ENCODE measurements at places on chromosomes 12 and 14. TPM values are rescaled to one million over a fixed set of nuclear protein-coding genes. Genes with fewer than 3 reads are reported as not detected.

The INSM2 gene
- total RNA-seq: not detected

The SPIC gene
- total RNA-seq: not detected

The DACT1 gene
- total RNA-seq: 3.5 TPM

The CLEC6A gene
- not detected for total RNA-seq

The DNAI7 gene
- 1.6 TPM for total RNA-seq

The SERPINA6 gene
- total RNA-seq: not detected

- no peak for DNase-seq
Measured at GRCh38 chr14:89486961-89487360, 69.9 kb upstream of the FOXN3 start.

DNA sequence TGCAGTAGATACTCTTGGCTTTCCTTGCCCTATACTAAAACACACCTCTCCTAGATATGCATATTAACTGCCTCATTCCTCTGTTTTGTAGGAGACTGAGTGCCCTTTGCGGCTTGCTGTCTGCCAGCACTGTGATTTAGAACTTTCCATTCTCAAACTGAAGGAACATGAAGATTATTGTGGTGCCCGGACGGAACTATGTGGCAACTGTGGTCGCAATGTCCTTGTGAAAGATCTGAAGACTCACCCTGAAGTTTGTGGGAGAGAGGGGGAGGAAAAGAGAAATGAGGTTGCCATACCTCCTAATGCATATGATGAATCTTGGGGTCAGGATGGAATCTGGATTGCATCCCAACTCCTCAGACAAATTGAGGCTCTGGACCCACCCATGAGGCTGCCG is 15.4 kb downstream of the TRAFD1 start:
- DNase-seq: no peak

- DNase-seq: no peak
Measured at GRCh38 chr14:95516554-95517181, at the start of gene SYNE3. TSS of gene SYNE3 (minus strand) at chr14:95516650. CDS start at chr14:95475821, 40,829 bp downstream.

- DNase-seq: no peak
Measured at GRCh38 chr14:71418532-71419245, 511.4 kb downstream of the PCNX1 start.

DNA sequence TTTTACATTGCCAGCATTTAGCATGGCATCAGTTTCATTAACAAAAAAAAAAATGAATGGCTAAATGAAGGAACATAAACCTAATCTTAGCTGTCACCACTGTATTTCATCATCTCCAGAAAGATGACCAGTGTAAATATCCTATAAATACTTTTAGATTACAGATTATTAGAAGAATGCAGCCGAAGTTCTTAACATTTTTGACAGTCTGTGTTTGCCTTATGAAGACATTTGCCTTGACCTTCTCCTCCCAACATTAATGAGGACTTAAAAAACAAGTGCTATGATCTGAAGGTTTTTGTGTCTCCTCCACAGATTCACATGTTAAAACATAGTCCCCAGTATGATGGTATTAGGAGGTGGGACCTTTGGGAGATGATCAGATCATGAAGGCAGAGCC is 253.0 kb downstream of the SNAPC1 start:
- DNase-seq: no peak

Measured in right atrium auricular region (tissue), 2 donors.